Tongue (tissue), 3 donors: ENCODE measurements at places on chromosomes 11 and 22. TPM values are rescaled to one million over a fixed set of nuclear protein-coding genes. Genes with fewer than 3 reads are reported as not detected.

DNA sequence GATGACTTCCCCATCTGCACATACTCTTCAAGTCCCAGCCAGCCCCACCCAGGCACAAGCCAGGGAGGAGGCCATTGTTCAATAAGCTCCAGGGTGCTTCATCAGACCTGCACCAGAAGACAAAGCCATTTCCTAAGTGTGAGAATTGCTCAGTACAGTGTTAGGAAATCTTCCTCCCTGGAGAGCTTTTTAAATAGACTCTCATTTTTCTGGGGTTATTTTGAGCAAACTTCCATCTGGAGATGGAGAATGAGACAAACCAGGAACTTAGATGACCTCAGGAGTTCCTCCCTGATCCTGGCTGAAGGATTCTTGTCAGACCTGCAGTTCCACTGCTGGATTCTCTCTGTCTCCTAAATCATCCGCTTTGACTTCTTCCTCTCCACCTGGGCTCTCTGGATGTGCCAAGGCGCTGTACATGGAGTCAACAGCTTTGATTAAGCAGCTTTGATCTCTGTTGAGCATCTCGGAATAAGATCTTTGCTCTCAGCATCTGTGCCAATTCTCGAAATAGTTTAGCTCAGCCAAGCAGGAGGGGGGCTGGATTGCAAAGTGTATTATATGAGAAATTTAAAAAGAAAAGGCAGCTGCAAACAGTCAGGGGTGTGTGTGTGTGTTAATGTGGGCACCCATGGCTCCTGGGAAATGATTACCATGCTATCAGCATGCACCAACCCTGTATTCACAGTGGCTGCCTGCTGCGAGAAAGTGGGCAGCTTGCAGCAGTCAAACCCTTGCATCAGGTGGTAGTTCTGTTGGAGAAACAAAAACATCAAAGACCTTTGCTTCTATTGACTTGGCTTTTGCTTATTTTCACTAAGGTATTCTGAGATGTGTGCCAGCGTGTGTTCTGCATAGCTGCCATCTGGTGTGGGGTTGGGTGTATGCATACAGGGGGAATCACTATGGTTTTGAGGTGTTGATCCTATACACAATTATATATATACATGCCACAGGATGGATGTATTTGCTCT, 70.2 kb upstream of the NAV2 start:
- DNase-seq, result no peak

DNA sequence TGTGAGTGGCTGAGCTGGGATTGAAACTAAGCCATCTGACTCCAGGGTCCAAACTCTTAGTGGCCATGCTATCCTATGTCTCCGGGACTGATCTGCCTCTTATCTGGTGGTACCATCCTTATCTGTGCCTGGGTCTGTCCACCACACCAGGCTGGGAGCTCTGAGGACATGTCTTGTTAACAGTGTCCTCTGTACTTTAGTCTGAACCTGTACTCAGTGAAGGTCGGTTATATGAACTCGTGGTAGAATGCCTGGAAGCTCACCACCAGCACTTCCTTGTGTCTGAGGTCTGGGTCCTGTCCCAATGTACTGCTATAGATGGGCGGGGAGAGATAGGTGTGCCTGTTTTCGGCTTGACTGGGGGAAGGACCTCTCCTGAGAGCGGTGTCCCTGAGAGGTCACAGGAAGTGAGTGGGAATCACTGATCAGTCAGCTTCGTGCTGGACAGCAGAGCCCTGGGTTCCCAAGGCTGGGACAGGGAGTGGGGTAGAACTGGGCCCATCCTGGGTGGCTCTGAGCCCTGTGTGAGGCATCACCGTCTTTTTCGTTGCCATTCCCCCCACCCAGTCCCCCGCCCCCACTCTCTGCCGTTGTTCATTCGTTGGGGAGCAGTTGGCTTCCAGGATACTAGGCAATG, 8.9 kb downstream of the MYO7A start:
- DNase-seq, result no peak

DNA sequence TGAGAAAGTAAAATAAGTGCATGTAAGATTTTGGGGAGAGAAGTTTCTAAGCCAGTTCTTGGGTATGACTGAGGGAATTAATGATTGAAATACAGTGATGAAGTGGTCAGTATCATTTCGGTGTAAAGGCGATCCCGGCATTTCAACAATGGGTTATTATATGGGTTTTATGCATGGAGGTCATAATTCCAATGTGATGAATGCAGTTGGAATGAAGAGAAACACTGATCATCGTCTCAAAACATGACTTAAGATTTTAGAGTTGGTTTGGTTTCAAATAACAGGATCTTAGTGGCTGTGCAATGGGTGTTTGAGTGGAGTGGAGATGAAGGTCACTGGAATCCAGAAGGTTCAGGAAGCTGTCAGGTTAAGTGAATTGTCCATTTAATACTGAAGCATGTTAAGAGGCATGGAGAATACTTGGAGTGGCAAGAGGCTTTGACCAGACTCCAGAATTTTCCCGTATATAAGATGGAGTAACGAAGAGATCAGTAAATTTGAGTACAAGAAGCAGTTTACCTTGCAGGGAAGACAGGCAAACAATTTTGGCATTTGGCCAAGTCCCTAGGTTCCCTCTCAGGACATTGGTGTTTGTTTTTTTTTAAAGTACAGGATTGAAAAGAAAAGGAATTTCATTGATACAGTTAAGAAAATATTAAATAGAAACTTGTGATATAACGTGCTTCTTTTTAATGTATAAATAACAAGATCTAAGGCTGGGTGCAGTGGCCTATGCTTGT, 96.4 kb upstream of the BIRC3 start:
- no peak for DNase-seq

- no peak for DNase-seq
Observed at GRCh38 chr22:28246397-28246796, 327.3 kb upstream of the PITPNB start.

GRCh38 chr11:125351033-125351867, 144.8 kb downstream of the FEZ1 start:
- DNase-seq, result no peak

DNA sequence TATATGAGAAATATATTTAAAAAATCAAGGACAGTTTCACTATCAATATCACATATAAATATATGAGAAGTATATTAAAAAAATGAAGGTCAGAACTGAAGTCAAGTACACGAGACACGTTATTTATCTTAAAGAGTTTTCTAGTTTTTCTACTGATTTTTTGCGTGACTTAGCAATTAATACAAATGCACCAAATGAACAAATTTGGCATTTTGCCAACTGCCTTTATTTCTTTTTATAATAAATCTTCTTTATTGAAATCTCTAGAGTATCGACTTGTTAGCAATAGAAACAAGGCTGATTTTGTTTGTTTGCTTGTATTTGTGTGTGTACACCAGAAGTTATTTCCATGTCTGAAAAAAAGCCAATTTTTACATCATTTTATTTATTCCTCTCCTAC, 1684.7 kb upstream of the RAG2 start:
- DNase-seq, result no peak

Gene GUCY1A2
- total RNA-seq, result 25.6 TPM

GRCh38 chr11:61150706-61151544, 10.3 kb downstream of the VPS37C start:
- no peak for DNase-seq

Gene GLYAT
- not detected for total RNA-seq

DNA sequence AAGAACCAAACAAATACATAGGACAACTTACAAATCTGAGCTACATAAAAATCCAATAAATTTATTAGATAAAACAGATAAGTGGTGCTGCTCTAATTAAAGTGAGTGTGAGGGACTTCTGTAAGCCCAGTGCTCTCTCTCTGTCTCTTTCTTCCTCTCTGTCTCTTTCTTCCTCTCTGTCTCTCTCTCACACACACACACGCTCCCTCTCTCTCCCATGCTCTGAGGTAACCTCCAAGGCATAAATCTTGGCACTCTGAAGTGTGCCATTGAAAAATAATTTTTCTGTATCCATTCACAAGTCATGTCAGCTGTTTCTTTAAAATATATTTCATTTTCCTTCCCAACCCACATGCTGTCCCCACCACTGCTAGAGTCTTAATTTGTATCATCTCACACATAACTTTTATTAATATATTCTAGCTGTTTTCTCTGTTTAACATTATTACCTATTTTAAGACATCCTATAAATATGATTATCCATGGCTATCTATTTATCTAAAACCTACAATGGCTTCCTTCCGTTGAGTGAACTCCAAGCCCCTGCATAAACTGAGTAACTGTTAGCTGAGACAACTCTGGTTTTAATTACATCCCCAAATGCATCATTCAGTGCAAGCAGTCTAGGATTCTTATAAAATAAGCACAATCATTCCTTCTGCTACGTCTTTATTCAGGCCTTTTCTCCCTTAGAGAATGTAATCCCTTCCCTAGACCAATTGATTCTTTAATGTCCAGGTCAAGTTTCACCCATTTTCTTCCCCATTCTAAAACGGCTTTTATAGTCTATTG, 57.4 kb upstream of the SLC5A12 start:
- DNase-seq, result no peak

Gene TRPM5
- 0.41 TPM for total RNA-seq

DNA sequence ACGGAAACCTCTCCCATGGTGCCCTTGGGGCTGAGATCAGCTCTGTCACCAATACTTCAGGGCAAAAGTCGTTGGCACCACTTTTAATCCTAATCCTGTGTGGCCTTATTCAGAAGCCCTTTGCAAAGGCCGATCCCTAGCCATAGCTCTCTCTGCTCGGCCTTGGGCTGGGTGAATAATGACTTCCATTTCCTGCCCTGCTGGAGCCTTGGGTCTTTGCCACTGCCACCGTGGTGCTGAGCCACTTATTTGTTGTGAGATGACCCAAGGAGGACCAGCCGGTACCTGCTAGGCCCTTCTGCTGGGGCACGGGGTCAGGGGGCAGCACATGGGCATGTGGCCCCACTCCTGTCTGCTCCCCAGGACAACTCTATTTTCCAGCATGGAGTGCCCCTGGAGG, 188.2 kb downstream of the ST3GAL4 start:
- no peak for DNase-seq

GRCh38 chr11:12276831-12277475, 100.4 kb upstream of the PARVA start:
- no peak for DNase-seq

DNA sequence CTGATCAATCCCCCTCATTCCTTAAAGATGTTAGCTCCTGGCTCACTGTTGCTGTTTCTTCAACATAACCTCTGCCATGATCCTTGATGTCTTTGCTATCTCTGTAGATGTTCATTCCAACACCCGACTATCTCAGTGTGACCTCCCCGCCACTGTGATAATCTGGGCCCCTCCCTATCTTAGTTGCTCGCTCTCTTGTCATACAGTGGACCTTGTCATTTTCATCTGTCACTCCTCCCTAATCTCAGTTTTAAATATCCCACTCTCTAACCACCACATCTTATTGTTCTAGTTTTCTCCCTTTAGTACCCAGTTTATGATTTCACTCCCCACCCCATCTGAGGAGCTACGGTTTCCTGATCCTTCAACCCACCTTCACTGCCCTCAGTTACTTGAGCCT, 379.2 kb downstream of the SOX6 start:
- no peak for DNase-seq

DNA sequence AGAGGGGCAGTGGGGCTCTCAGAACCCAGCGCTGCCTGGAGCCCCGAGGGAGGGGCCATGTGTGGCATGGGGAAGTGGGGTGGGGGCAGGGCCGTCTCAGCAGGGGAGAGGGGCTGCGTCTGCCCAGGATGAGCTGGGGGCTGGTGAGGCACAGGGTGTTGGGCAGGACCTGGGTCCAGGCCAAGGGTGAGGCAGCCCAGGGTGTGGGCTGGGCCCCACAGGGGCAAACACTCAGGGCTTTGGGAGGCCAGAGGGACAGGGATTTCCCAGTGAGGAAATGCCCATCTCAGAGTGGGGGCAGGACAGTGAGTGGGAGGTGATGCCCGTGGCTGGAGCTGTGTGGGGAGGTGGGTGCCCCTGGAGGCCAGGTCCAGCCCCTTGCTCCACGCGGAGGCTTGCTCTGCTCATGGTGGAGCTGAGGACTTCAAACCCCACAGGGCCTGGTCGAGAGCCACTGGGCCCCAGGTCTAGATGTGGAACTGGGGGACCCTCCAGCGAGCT, 5.4 kb downstream of the PLXNB2 start:
- peak; percentile 51 for DNase-seq

DNA sequence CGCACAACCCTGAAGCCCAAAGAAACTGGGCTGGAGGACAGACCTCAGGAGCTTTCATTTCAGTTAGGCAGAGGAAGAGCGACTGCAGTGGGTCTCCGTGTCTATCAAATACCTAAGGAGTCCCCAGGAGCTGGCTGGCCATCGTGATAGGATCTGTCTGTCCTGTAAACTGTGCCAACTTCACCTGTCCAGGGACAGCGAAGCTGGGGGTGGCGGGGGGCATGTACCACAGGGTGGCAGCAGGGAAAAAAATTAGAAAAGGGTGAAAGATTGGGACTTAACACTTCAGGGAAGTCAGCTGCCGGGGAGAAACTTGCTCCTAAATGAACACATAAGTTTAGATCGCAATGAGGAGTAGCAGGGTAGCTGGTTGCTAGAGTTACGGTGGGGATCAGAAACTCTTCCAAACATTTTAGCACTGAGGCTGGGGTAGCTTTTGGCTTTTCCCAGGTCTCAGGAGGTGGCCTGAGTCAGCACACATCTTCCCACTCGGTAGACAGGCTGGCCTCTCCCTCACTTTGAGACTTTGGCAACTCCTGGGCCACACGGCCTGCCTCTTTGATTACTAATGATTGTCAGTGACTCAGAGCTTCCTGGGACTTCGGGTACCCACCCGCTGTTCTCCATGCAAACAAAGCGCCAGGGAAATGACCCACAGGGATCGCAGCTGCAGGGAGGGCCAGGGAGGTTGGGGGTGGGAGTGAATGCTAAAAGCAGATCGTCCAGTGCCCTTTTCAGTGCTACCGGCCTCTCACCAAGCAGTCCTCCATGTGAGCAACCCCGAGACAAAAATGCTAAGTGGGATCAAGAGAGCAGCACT, 2.9 kb upstream of the MTFP1 start:
- peak; percentile 57 for DNase-seq

DNA sequence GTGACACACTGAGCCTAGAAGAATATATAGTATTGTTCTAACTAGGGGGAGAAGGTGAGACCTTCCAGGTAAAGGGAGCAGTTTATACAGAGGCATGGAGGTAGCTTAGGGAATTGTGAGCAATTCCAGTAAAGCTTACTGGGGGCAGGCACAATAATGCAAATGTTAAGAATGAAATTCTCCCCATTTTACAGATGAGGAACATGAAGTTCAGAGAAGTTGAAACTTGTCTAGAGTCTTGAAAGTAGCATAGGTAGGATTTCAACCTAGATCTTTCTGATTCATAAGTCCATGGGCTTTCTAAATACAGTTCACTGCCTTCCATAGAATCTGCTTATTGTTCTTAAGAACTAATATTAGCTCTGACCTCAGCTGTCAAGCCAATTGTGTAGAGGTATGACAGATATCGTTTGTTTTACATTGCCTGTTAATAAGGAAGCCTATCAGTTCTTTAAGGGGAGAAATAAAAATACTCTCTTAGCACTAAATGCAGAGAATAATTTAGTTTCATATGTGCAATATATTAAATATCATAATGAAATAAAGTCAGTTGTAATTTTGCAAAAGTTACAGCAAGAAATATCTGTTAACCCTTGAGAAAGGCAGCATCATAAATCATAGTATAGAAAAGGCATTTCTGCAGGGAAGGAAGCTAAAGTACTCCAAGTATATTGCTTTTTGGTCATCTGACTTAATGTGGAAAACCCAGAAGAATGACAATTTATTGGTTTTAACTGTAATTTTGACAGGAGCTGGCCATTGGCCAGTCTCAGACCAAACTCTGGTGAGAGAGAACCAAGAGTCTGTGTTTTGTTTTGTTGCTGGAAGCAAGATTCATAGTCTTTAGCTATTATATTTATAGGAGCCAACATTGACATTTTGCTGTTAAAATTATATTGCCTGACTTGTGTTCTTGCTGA, 181.8 kb downstream of the UVRAG start:
- DNase-seq, result peak; percentile 38

- DNase-seq, result no peak
Observed at GRCh38 chr22:48138427-48138826, 1376.0 kb downstream of the TBC1D22A start.
